ENCODE measurements at places on chromosomes 1 and 21.

DNA sequence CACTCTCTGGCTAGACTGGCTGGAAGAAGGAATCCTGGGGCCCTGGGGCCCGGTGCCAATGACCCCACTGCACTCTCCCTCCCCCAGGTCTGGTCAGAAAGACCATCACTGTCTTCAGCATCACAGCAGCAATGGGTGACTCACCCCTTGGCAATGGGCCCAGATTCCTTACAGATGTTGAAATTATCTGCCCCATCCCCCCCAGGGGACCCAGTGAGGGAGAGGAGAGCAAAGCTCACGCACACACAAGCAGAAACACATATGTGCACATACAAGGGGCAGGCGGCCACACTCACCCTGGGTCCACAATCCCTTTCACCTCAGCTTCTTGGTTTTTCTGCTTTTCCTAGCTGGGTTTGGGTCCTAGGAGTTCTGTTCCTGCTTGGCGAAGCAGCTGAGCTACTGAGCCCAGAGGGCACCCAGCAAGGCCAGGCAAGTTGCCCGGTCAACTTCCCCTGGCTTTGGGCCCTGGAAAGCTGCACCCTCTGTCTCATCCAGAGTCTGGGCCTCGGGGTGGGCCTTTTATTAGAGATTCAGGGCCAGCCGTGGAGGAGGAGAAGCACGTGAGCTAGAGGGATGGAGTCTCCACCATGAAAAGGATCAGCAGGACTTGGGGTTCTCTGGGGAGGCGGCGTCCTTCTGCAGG is 2.6 kb downstream of the COL16A1 start:
- peak; percentile 97 for DNase-seq

DNA sequence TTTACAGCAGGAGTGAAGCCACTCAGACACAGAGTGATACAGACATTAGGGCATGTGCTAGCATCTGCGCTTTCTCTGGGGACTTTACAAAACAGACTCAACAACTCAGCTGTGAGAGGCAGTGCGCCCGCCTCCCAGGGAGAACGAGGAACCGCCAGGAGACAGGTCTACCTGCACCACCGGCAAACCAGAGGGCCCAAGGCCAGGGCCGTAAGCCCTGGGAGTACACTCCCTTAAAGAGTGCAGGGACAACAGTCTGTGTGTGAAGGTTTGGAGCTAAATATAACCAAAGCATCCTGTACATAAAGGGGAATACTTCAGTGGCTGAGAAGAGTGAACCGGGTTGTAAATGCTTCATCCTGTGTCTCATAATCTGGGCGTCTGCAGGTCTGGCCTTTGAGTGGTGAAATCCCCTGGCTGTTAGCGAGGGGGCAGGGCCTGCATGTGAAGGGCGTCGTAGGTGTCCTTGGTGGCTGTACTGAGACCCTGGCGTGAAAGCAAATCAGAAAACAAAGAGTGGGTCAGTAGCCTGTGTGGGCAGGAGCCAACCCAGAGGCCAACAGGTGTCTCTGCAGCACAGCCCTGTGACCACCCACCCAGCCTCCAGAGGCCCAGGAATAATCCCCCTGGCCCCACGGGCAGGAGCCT is 86.9 kb downstream of the CD247 start:
- DNase-seq = no peak

DNA sequence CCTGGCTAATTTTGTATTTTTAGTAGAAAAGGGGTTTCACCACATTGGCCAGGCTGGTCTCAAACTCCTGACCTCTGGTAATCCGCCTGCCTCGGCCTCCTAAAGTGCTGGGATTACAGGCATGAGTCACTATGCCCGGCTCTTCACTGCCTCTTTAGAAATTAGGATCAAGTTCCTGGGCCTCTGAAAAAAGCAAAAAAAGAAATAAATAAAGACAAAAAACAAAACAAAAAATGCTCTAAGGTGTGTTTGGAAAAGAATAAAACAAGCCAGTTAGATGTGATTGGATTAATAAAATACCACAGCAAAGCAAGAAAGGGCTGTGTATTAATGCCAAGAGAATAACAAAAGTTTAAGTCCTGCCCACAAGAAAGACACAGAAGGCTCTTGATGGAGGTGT is 4.2 kb upstream of the ABCB10 start:
- DNase-seq = no peak

DNA sequence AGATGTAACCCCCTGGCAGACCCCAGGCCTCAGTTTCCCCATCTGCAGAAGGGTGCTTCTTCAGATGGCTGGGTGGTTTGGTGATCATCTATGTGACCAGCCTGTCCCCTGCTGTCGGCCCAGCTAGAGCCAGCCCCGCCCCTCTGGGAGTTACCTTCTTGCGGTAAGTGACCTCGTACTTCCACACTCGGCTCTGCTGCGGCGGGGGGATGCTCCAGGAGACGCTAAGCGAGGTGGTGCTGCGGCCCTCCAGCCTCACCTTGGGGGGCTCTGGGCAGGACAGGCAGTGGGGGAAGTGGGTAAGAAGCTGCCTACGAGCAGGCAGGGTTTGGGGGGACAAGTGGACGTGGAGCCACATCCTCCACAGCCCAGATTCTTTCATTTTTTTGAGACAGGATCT is 20.4 kb downstream of the EPHA2 start:
- no peak for DNase-seq

DNA sequence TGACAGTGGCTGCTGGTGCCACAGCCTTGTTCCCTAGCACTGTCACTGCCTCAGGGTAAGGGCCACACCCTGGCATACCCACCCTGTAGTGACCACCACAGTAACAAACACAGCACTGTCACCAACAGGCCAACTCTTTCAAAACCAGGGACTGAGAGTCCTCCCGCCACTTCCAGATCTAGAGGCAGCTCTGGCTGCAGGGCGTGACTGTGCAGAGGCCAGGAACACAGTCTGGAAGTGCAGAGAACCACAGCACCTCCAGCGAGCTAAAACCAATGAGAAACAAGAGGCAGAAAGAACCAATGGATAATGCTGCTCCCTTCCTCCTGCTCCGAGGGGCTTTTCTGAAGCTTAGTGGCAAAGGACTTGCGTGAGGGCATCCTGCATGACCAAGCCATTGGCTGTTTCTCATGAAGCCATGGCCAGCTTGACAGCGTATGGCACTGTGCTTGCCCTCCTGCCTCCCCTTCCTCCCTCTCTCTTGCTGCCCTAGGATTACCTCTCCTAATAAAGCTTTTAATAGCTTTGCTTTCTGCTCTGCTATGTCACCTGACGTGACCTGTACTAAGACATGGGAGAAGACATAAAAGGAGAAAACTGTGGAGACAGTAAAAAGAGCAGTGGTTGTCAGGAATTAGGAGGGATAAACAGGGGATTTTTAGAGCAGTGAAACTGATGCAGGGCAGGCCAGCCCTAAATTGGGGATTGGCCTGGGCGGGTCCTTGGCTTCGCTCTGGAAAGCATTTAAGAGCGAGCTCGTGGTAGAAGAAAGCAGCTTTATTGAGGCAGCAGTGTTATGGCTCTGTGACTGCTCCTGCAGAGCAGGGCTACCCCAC is 7.2 kb downstream of the PARP1 start:
- DNase-seq = no peak

DNA sequence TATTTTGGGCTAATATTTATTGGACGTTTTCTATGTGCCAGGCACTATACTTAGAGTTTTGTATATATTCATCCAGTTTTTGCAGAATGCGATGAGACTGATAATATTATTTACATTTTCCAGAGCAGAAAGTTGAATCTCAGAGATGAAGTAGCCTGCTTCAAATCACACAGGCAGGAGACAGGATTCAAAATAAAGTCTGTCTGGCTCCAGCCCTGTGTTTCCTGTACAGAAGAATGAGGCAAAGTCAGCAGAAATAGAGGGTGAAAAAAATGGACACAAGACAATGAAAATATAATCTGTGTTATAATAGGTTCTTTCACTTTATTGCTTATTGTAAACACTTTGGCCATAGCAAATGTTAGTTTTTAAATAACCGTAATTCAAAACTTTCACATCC is 107.2 kb downstream of the CYYR1 start:
- DNase-seq = no peak

GRCh38 chr1:55257958-55258357 is 42.8 kb upstream of the USP24 start:
- DNase-seq = no peak

DNA sequence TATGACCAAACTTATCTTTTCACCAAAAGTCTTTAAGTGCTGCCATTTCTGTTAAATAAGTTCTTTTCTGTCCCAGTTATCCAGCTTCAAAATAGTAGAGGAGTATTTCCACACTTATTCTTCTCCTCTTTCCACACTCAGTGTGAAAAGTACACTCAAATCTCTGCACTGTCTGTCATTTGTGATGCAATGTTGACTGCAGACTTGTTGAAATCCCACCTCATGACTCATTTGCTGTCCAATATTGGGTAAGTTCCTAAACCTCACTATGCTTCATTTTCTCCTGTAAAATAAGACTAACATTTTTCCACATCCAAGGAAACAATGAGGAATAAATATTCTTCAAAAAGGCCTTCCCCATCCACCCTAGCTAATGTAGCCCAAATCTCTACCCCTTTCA is 17.5 kb downstream of the LRRIQ3 start:
- DNase-seq = peak; percentile 5

DNA sequence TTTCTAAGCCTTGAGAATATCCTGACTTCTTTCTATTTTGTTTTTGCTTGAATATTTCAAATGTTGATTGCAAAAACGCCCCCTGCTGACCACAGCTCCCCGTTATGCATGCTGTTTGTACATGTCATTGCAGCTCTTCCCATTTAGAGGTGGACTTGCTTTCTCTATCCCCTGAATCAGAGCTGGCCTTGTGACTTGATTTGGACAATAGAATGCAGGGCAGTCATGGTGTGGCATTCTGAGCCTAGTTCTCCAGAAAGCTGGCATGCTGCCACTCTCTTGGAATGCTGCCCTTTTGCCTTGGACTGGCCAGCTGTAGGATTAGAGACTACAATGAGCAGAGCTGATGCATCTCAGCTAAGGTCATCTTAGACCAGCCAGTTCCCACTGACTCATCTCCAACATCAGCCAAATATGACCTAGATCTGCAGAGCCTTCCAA is 1561.5 kb downstream of the MRPL39 start:
- DNase-seq = peak; percentile 97

DNA sequence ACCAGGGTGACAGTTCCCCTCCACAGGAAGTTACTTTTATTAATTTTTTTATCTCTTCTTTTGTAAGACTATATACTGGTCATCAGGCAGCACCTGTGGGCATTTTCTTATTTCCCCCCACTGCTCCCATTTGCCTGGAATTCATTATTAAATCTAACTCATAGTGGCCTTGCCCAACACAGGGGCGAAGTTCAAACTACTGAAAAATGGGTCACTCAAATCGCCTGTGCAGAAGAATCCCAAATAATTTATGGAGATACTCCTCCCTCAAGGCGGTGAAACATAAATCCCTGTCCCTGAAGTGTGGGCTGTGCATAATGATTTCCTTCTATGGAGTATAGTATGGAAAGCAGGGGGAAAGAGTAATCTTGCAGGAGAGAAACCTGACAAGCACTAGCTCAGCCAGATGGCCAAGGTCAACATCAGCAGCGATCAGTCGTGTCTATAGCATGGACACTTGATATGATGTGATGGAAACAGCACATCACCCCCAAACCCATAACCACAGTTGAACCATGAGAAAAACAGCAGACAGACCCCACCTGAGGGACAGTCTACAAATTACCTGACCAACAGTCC is 7.9 kb downstream of the CAMK2N1 start:
- DNase-seq = no peak

GRCh38 chr1:224498574-224499170 is 64.1 kb upstream of the WDR26 start:
- DNase-seq = no peak

GRCh38 chr1:36223381-36223995 is 755 bp upstream of the THRAP3 start:
- peak; percentile 73 for DNase-seq

DNA sequence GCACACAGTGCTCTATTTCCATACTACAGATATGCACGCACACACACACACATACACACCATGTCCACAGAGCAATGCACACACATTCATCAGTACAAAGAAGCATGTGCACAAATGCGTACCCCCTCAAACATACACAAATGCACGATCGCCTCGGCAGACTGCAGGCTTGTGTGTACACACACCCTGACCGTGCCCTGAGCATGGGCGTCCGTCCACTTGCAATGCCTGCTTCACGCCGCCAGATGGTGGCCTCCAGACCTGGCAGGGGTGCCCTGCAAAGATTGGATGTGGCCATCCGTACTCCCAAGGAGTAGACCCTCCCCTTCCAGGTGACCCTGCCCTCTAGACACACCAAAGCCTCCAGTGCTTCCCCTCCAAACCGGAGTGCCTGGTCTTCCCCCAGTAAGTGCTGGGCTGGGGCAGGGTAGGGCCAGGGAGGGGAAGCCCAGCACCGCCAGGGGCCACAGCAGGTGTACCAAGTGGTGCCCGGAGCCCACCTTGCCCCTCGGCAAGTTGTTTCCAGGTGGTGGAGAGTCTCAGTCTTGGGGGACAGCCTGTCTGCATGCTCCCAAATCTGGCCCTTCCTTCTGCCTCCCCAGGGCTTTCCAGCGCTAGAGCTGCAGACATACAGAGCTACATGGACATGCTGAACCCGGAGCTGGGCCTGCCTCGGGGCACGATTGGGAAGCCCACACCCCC is 20.6 kb downstream of the ESPN start:
- no peak for DNase-seq

- DNase-seq = no peak
These were observed 71.8 kb downstream of the ODF2L start for GRCh38 chr1:86324130-86324822.

- DNase-seq = peak; percentile 68
These were observed 10.8 kb upstream of the DUSP12 start for GRCh38 chr1:161738627-161739287.

GRCh38 chr1:209402697-209403096 is 180.8 kb upstream of the CAMK1G start:
- no peak for DNase-seq

- DNase-seq = no peak
These were observed 43.7 kb downstream of the TP53BP2 start for GRCh38 chr1:223802032-223802431.

- no peak for DNase-seq
These were observed 7.3 kb downstream of the F11R start for GRCh38 chr1:161013488-161014230.

GRCh38 chr1:67058761-67059160 is 4.8 kb upstream of the SLC35D1 start:
- DNase-seq = no peak

GRCh38 chr1:61370913-61371279 is 288.5 kb downstream of the NFIA start:
- no peak for DNase-seq

DNA sequence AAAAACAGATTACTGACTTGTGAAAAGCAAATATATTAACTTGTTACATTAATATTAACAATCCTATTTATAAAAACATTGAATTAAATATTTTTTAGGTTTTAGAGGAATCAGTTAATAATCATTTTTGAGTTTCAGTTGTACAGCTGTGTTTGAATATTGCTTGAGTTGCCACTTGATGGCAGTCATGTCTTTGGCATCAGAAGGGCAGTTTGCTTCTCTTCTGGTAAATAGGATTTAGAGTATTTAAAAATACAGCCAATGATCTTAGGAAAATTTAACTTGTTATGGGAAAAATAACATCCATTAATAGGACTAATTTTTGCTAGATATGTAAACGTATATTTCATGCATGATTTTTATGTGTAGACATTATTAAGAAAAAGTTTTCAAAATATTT is 234.1 kb downstream of the NCAM2 start:
- peak; percentile 66 for DNase-seq

- DNase-seq = peak; percentile 35
These were observed 15.3 kb upstream of the ZSWIM5 start for GRCh38 chr1:45221716-45222115.
